ENCODE measurements at places on chromosomes 6 and 20. TPM values are rescaled to one million over a fixed set of nuclear protein-coding genes. Genes with fewer than 3 reads are reported as not detected.
A peak's percentile ranks its signal among the peaks of the same experiment; 100 is the strongest.

DNA sequence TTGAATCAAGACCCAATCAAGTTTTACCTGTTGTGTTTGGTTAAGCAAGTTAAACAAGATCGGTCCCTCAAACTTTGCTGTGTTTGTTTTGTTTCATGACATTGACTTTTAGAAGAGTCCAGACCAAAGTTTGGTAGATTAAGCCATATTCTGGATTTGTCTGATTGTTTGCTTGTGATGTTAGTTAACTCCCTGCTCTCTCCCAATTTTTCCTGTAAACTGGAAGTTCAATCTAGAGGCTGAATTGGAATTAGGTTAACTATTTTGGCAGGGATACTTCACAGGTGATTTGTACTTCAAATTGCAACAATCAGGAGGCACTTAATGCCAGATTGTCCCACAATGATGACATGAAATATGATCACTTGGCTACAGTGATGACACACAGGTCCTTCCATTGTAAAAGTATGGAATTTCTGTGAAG is 13.6 kb upstream of the SH3BGRL2 start:
- DNase-seq: no peak

- DNase-seq: no peak
These were observed 5.2 kb downstream of the CCN2 start for GRCh38 chr6:131945971-131946370.

DNA sequence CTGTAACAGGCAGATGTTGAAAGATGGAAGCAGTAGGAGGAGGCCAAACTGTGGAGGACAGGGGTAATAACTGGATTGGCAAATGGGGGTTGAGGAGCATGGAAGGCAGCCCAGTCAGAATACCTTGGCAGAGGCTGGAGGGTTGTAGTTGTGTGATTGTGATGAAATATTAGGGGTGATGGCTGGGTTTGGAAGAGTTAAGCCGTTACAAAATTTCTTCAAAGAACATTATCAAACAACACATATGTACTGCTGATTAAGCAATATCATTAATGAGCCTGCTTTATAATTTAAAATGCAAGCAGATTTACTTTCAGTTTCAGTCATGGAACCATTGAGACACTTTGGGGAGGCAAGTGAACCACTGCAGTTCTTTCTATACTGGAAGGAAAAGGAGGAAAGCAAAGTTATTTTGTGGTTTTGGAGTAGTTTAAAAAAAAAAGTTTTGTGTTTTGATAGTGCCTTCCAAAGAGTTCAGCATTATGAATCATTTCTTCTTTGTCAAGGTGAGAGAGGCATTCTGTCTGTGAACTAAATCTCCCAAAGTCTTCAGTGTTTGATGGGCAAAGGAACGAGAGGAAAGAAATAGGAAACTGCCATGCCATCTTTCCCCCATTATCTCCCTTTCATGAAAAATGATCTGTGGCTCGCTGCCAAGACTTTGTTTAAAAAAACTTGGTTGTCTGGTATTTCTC is 20.7 kb downstream of the FOXO3 start:
- peak; percentile 55 for DNase-seq

NR2E1 gene
- polyA plus RNA-seq: not detected

SLC17A4 gene
- polyA plus RNA-seq: not detected

HSPA1A gene
- polyA plus RNA-seq: 119 TPM

DNA sequence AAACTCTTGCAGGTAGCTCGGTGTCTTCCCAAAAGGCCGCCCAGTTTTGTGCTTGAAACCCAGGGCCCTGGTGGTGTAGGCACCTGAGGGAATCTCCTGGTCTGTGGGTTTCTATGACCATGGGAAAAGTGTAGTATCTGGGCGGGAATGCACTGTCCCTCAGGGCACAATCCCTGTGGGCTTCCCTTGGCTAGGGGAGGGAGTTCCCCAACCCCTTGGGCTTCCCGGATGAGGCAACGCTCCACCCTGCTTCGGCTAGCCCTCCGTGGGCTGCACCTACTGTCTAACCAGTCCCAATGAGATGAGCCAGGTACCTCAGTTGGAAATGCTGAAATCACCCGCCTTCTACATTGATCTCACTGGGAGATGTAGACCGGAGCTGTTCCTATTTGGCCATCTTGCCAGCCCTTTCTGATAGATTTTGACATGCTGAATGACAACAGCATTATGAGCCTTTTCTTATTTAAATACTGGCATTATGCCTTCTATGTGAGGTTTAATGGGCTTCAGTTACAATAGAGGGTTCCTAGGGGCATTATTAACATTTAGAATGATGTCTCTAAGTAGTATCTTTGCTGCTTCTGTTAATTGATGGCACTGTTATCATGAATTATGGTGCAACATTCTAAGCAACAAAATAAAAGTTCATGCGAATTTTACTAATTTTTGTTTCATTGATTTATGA is 133.7 kb upstream of the FLRT3 start:
- no peak for DNase-seq

ZC2HC1B gene
- polyA plus RNA-seq: not detected

DNA sequence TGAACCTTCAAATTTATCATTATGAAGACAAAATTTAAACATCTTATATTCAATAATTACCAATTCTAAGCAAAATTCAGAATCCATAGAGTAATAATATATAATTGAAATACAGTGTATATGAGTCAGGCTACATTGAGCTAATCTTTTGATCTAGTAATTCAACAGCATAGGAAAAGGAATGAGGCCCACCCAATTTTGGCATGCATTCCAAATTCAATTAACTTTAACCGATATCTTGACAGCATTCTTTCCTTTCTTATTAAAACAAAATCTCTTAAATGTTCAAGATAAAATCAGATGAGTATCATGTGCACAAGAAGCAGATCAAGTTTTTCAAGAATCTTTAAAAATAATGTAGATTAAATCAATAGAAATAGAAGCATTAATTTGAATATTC is 132.9 kb upstream of the QKI start:
- no peak for DNase-seq

GRCh38 chr6:162873537-162873936 is 145.8 kb downstream of the PACRG start:
- no peak for DNase-seq

GRCh38 chr6:125919618-125920017 is 37.0 kb upstream of the HINT3 start:
- no peak for DNase-seq

LPA gene
- not detected for polyA plus RNA-seq

DNA sequence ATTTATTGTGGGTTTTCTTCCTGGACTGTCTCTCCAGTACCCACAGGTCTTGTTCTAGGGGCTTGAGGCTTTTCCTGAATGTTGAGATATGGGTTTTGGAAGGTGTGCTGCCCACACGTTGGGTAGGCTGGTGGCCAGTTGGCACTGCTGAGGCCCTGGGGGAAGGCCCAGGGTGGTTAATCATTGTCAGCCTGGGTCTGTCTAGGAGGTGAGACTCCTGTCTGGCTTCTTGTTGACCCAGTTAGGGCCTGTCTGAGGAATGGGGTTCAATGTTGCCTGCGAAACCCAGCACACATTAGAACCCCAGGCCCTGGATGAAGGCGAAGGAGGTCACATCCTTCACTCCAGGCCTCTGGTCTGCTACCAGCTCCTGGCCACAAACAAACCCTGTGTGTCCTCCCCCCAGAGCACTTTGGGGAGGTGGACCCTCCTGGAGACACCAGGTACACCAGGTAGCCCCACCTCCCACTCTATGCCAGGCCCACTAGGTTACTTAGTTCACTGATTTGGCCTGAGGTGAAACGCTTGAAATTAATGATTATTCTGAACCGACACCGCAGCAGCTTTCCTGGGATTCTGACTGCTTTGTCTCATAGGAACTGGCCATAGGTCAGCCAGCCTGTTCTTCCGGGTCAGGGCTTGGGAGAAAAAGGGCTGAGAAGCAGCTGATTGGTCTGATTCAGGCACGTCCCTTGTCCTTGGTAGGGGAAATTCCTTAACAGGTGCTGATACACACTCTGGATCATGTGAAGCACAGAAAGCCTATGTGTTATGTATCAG is 15.2 kb downstream of the DNMT3B start:
- DNase-seq: no peak

DNA sequence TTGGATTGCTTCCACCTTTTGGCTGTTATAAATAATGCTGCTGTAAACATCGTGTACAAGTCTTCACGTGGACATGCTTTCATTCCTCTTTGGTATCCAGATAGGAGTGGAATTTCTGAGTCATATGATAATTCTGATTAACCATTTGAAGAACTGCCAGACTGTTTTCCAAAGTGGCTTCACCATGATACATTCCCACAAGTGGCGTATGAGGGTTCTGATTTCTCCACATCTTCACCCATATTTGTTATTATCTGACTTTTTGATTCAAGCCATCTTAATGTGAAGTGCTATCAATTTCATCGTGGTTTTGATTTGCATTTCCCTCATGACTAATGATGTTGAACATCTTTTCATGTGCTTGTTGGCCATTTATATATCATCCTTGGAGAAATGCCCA is 2.9 kb upstream of the SNRPB start:
- DNase-seq: no peak

DNA sequence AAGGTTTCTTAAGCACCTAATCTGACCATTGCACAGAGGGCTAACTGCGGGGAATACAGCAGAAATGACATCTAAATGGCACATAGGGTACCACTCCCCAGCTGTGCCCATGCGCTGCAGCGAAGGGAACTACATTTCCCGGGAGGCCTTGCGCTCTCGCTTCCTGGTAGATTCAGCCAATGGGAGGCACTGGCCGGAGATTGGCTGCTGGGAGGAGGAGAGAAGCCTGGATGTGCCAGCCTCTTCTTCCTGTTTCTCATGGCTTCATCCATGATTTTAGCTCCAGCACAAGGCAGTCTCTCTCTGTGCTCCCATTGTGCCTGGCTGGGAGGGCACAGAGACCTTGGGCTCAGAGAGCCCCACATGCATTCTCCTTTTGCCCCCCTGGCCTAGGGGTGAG is 101.7 kb upstream of the FOXA2 start:
- peak; percentile 60 for DNase-seq

MEP1A gene
- polyA plus RNA-seq: not detected

GSTA3 gene
- not detected for polyA plus RNA-seq

DNA sequence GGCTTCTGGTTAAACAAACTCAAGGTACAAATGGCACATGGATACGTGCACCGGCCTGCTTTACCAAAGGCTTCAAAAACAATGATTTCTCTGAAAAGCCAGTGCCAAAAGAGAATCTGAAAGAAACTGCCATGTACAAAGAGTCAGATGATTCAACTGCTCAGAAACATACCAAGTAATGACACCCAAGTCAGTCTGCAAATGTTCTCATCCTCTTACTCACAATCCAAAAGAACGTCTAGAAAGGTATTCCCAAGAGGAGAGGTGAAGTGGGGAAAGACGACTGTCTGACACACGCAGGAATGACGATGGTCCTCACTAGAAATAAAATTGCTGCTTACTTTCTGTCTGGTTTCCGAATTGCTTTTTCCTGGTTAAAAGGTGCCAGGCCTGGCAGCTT is 52.9 kb downstream of the NFATC2 start:
- no peak for DNase-seq

- DNase-seq: no peak
These were observed 51.1 kb upstream of the PREP start for GRCh38 chr6:105453968-105454367.

- no peak for DNase-seq
These were observed 20.6 kb downstream of the RBCK1 start for GRCh38 chr20:428658-429200.

SNAI1 gene
- 6.2 TPM for polyA plus RNA-seq

DNA sequence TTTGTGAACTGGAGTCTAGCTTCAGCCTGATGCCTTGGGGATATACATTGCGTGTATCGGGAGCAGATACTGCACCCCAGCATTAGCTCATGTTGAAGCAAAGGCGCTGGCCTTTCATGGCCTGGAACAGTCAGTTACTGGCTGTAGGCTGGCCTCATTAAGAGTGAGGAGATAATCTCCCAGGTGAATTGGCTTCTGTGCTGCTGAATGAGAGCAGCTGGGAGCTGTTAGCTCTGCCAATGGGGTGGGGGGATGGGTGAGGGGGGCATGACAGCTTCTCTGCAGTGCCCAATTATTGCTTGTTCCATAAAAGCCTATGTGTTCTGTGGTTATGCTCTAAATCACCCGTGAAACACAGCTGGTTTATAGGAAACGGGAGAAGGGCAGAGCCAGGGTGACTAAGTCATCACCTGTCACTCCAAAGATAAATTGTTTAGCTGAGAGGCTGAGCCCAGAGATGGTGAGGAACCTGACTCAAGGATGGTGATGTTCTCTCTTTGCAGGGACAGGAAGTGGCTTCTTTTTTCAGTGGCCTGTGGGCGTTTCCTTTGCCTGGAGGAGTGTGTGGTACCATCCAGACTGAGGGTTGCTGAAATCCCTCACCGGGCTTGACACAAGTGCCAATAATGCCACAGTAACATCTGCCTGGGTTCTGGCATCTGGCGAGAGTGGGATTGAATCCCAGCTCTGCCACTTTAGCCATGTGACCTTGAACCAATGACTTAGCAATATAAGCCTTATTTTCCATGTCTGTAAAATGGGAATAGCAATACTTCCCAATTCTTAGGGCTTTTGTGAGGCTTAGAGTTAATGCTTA is 170.8 kb downstream of the BCAS1 start:
- peak; percentile 38 for DNase-seq

GRCh38 chr6:40907198-40907701 is 131.8 kb downstream of the UNC5CL start:
- peak; percentile 41 for DNase-seq

PEDS1 gene
- 18.4 TPM for polyA plus RNA-seq

- DNase-seq: no peak
These were observed 38.4 kb downstream of the BMP5 start for GRCh38 chr6:55836945-55837344.

All from SK-N-SH (cell line).